Choroid plexus epithelial cell (primary cell): ENCODE measurements at places on chromosomes 1 and 21.

GRCh38 chr1:160746836-160747500 lies 7.9 kb downstream of the SLAMF7 start:
- DNase-seq: peak; percentile 14

DNA sequence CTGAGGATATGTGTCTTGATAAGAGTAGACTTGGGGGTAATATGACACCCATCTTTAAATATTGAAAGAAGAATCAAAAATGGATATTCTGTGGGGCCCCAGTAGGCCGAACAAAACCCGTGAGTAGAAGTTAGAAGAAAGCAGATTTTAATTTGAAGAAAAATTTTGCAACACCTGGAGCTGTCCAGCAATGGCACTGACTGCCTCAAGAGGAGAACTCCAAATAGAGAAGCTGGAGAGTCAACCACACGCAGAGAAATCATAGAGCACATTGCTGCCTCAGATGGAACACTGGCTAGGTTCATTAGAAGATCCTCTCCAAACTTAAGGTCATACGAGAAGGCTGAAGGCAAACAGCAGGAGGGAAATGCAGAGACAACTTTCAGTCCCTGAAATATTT lies 6.8 kb downstream of the NHLH1 start:
- DNase-seq: peak; percentile 35

- DNase-seq: no peak
Measured at GRCh38 chr1:183219616-183220009, 33.5 kb downstream of the LAMC2 start.

GRCh38 chr1:235532360-235532759 lies 28.1 kb upstream of the B3GALNT2 start:
- peak; percentile 24 for DNase-seq

DNA sequence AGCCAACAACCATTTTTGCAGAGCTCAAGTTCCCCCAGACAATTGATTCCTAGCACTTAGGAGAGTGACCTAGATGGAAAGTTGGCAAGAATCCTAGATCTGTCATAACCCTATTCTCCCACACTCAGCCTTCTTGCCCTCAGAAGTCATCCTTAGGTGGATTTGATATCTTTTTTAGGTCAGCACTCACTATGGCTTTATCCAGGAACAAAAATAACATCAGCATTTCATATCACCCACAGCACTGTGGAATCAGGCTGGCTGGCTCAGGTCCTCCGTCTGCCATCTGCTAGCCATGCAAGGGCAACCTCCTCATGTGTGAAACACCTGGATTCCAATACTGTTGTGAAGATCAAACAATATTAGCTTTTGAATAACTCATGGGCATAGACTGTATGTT lies 6.0 kb downstream of the DPT start:
- DNase-seq: no peak

DNA sequence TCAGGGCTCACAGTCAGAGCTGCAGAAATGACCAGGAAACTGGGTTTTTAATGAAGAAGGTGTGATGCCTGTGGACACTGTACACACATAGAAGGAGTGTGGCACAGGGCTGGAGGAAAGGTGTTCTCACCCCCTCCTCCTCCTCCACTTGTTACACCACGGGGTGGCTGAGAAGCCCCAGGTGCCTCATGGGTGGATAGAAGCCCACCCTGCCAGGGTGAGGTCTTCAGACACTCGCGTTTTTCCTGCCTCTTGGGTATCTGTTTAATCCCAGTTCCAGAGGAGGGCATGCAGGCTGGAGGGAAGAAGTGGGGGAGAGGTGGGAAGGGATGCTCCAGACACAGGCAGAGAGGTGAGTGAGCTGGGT lies 9.7 kb upstream of the LAD1 start:
- DNase-seq: no peak
